IMR-90 (cell line): ENCODE measurements at places on chromosomes 12 and 14.

DNA sequence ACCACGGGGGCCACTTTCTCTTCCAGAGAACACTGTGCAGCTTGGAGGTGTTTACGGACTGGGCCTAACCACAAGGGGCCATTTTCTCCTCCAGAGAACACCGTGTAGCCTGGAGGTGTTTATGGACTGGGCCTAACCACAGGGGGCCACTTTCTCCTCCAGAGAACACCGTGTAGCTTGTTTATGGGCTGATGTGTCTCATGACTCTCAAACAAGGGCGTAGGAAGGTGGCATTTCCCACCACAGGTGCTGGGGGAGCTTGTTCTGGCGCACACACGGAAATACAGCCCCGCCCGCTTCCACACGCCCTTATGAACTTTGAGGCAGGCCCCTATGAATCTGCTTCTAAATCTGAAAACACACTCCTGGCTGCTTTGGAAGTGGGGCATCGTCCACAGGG is 174.6 kb upstream of the SFSWAP start:
- no peak overlapping the region for H3K4me3 ChIP-seq
- H3K36me3 ChIP-seq = no peaks in the 10 kb centered on the region
- DNase-seq = no peak

DNA sequence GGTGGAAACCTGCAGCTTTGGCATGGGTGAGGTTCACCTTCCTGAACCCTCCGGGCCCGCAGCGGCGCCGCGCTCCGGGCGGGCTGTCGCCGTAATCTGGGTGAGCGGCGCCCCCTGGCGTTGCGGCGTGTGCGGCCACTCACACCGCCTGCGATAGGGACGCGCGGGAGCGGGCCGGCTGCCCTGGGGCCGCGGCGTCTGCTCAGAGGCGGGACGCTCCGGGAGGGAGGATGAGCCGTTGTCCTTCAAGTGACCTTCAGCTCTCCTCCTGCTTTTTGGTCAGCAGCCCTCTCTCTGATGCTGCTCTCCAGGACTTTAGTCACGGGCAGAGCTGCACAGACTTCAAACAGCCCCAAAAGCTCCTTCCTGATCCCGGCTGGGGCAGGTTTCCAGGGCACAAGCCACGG is 211.7 kb upstream of the FKBP4 start:
- peak; percentile 36 for DNase-seq
- H3K4me1 ChIP-seq = peaks cover 10% of the 10 kb centered on the region
- H3K27me3 ChIP-seq = no peaks in the 10 kb centered on the region
- no peak overlapping the region for H3K27ac ChIP-seq
- H3K36me3 ChIP-seq = peaks cover 9% of the 10 kb centered on the region
- no peak overlapping the region for H3K4me3 ChIP-seq

DNA sequence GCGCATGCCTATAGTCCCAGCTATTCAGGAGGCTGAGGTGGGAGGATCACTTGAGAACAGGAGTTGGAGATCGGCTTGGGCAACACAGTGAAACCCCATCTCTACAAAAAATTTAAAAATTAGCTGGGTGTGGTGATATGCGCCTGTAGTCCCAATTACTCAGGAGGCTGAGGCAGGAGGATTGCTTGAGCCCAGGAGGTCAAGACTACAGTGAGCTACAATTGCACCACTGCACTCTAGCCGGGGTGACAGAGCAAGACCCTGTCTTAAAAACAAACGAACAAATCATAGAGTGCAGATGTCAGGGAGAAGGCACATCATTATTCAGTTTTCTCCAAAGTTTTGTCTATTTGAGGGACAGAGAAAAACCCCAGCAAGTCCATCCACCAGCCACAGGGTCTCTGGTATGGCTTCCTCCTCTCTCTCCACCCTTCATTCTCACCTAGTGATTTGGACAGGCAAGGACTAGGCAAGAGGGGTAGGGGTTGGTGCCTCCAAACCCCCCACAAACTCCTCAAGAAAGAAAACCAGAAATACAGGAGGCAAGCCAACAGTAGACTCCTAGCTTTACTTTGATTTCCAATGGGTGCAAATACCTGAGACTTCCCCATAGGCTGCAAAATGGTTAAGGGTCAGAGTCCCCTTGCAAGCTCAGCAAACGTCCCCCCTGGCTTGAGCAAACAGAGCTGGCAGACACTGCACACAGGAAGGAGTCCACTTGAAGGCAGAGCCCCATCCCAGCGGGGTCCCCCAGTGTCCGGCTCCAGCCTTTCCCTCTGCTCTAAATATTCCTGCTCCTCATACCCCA is 26.5 kb upstream of the RPLP0 start:
- no peak for DNase-seq
- H3K4me3 ChIP-seq = no peak overlapping the region
- no peaks in the 10 kb centered on the region for H3K27me3 ChIP-seq
- H3K27ac ChIP-seq = no peak overlapping the region
- peaks cover 18% of the 10 kb centered on the region for H3K36me3 ChIP-seq

- no peaks in the 10 kb centered on the region for H3K36me3 ChIP-seq
- H3K27ac ChIP-seq = no peak overlapping the region
- H3K4me1 ChIP-seq = no peaks in the 10 kb centered on the region
- no peak for DNase-seq
- H3K4me3 ChIP-seq = no peak overlapping the region
Measured at GRCh38 chr14:77251870-77252269, 19.1 kb downstream of the NGB start.

GRCh38 chr12:88756917-88757316 is 176.6 kb upstream of the KITLG start:
- no peak overlapping the region for H3K27ac ChIP-seq
- H3K4me3 ChIP-seq = no peak overlapping the region
- H3K36me3 ChIP-seq = no peaks in the 10 kb centered on the region
- no peaks in the 10 kb centered on the region for H3K4me1 ChIP-seq

DNA sequence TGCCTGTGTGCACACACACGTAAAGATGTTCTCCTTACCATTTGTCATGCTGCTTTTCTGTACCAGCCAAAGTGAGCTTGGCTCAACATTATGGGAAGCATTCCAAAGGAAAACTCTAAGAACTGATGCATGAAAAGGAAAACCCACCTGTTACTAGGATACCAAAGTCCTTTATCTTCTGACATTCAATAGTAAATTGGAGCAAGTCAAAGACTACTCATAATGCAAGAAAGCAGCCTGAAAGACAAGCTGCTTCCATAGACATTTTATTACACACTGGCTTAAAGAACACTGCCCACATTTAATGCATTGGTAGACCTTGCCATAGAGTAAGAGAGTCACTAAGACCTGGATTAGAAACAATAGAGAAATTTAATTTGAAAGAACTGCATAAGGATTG is 159.0 kb downstream of the LRIG3 start:
- H3K36me3 ChIP-seq = no peaks in the 10 kb centered on the region
- H3K27ac ChIP-seq = no peak overlapping the region
- no peak for DNase-seq

GRCh38 chr12:44433659-44434058 is 442.5 kb downstream of the NELL2 start:
- no peak overlapping the region for H3K4me3 ChIP-seq
- no peak for DNase-seq
- no peaks in the 10 kb centered on the region for H3K36me3 ChIP-seq
- no peaks in the 10 kb centered on the region for H3K27me3 ChIP-seq
- H3K4me1 ChIP-seq = no peaks in the 10 kb centered on the region
- H3K27ac ChIP-seq = no peak overlapping the region

- no peak overlapping the region for H3K4me3 ChIP-seq
- DNase-seq = no peak
- peak overlapping the region; percentile 31; the same call in 1 of the 2 replicates for H3K27ac ChIP-seq
- H3K36me3 ChIP-seq = no peaks in the 10 kb centered on the region
Measured at GRCh38 chr12:46458500-46459102, 86.0 kb upstream of the SLC38A2 start.

DNA sequence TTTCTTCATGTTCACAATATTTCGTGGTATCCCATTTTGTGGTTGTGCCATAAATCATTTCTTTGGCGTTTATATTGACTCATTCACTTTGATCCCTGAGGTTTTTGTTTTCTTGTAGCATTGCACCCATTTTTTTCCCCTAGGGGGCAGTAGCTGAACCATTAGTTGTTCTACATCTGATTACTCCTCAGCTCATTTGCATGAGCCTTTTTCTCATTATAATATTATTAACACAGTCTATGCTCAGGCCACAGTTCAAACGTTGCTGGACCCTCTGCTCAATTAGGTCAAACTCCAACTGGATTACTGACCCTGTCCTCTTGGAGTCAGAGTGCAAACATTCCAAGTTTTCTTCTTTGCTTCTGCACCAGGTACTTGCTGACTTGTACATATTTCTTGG is 475.4 kb upstream of the SEL1L start:
- DNase-seq = no peak
- no peak overlapping the region for H3K27ac ChIP-seq
- H3K4me3 ChIP-seq = no peak overlapping the region
- H3K4me1 ChIP-seq = no peaks in the 10 kb centered on the region

GRCh38 chr12:121167232-121167820 is 34.6 kb downstream of the P2RX7 start:
- H3K27me3 ChIP-seq = peaks cover 7% of the 10 kb centered on the region; the same call in 1 of the 2 replicates
- H3K4me3 ChIP-seq = no peak overlapping the region
- H3K4me1 ChIP-seq = no peaks in the 10 kb centered on the region
- DNase-seq = no peak

DNA sequence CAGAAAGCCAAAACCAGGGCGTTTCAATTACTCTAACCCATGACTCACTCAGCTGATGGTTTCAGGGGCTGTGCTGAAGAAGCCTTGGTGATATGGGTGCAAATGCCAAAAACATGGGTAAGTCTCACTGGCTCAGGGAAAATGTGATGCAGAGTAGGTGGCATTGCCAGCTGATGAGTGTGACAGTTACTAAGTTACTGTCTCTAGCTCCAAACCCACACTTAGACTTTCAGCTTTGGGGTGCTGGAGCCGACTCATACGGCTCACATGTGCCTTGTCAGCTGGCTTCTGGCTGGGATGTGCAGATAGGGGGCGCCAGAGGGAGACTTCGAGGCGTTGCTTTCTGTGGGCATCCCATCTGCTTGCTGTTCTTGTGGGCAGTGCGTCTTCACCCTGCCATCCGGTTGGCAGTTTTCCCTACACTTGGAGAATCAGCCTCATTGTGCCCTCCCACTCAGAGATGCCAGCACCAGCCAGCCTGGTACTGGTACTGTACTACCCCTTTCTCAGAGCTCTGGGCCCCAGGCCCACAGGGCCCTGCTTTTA is 11.1 kb upstream of the KRT7 start:
- no peaks in the 10 kb centered on the region for H3K36me3 ChIP-seq
- H3K27ac ChIP-seq = no peak overlapping the region
- no peak overlapping the region for H3K4me3 ChIP-seq
- H3K27me3 ChIP-seq = no peaks in the 10 kb centered on the region
- DNase-seq = peak; percentile 25

- DNase-seq = no peak
- H3K27ac ChIP-seq = no peak overlapping the region
- H3K27me3 ChIP-seq = peaks cover 62% of the 10 kb centered on the region
Measured at GRCh38 chr12:51865757-51866270, 17.3 kb upstream of the FIGNL2 start.

DNA sequence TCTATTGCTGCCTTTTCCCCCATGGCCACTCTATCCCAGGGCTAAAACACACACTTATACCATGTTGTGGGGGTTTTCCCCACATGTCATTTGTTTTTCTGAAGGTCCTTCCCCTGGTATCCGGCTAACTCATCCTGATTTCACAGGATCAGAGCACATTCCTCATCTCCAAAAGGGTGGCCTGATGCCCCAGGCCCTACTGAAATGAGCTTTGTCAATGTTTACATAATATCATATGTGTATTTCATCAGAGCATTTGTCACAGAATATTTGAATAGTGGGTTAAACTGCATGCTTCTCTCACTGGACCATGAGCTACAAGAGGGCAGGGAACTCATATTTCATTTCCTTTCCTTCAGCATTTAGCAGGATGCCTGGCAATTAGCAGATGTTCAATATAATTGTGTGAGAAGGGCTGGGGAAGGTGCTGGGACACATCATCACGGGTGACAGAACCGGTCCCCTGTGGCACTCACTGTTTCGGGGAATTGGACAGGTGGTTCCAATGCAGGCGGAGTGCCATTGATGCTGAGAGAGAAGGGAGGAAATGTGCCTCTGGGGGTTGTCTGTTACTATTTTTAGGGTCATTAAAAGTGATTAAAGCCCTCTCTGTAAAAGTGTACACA is 26.8 kb downstream of the EMP1 start:
- no peaks in the 10 kb centered on the region for H3K27me3 ChIP-seq
- no peak overlapping the region for H3K4me3 ChIP-seq
- peak overlapping the region; percentile 78 for H3K27ac ChIP-seq
- peaks cover 8% of the 10 kb centered on the region for H3K36me3 ChIP-seq

DNA sequence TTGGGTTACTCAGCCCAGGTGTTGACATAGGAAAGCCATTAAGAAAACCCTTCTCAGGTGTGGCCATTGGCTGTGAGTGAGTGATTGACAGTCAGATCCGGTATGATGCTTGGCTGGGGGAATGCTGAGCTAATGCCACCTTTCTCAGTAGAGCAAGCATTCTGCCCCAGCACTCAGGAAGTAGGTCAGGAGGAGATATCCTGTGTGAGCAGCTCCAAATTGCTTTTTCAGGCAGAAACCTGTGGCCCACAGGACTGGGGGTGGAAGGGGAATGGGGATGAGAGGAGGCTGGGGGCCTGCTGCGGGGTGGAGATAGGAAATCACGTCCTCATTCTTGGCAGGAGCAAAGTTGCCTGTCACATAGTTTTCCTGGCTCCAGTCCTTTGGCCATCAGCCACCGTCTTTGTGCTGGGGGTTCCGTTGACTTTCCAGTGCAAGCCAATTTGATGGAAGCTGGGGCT is 55.7 kb downstream of the NINJ2 start:
- peaks cover 22% of the 10 kb centered on the region for H3K27me3 ChIP-seq
- H3K4me1 ChIP-seq = peaks cover 4% of the 10 kb centered on the region
- no peak for DNase-seq
- no peaks in the 10 kb centered on the region for H3K36me3 ChIP-seq

DNA sequence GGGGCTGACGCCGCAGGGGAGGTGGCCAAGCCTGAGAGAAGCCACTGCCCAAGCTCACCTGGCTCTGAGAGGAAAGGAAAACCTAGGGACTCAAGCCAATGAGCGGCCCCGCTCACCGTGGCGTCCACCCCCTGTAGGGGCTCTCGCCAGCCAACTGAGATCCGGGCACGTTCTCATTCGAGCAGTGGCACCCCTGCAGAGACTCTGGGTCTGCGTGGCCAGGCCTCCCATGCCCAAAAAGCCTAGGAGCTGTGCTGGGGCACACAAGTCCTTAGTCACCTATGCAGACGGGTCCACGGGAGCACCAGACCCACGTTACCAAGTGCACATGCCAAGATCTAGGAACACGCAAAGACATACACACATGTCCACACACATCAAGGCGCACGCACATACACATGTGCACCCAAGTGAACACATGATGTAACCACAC is 106.2 kb downstream of the NCOR2 start:
- H3K36me3 ChIP-seq = peaks cover 59% of the 10 kb centered on the region
- peaks cover 5% of the 10 kb centered on the region; the same call in 1 of the 2 replicates for H3K4me1 ChIP-seq
- H3K4me3 ChIP-seq = no peak overlapping the region
